Fibroblast of the conjunctiva (primary cell): ENCODE measurements at places on chromosomes 11 and 22.

- DNase-seq = no peak
Measured at GRCh38 chr11:125873881-125874555, 13.4 kb upstream of the HYLS1 start.

GRCh38 chr11:74626130-74626529 is 33.7 kb downstream of the POLD3 start:
- no peak for DNase-seq

- no peak for DNase-seq
Measured at GRCh38 chr22:35960854-35961253, 67.8 kb downstream of the RBFOX2 start.

DNA sequence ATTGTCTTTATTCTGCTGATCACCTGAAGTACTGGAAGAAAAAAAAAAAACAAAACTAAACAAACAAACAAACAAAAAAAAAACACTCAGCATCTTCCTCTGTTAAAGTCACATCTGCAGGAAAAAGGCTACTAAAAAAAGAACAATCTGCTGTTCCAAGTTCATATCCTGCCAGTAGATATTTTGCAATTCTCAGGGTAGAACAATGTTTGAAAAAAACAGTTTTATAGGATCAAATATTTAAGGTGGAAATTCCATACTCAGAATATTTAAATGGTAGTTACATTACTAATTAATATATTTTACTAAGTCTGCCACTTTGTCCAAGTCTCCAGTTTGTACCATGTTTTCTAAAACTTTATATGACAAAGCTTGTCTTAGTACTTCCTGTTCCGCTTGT is 175.2 kb downstream of the SBF2 start:
- no peak for DNase-seq

- DNase-seq = no peak
Measured at GRCh38 chr11:60895687-60896086, 10.7 kb downstream of the PRPF19 start.
